ENCODE measurements at places on chromosomes 7 and 10. TPM values are rescaled to one million over a fixed set of nuclear protein-coding genes. Genes with fewer than 3 reads are reported as not detected.

Gene PRSS37
- not detected for polyA plus RNA-seq

Gene IGFBP1
- polyA plus RNA-seq: not detected

Gene CTAGE6
- not detected for polyA plus RNA-seq

Gene IDI2
- polyA plus RNA-seq: not detected

Gene OR9A2
- polyA plus RNA-seq: not detected

Gene RBP4
- polyA plus RNA-seq: not detected

Gene MYO1G
- polyA plus RNA-seq: 167 TPM

Gene SYT15B
- polyA plus RNA-seq: not detected

Gene SFRP4
- not detected for polyA plus RNA-seq

Gene IFIT2
- 13.6 TPM for polyA plus RNA-seq

Gene GRM8
- polyA plus RNA-seq: not detected

Gene CD36
- 0.69 TPM for polyA plus RNA-seq

Gene NRCAM
- 0.49 TPM for polyA plus RNA-seq

Gene TUBB8
- 0.59 TPM for polyA plus RNA-seq

Gene ANKRD61
- 0.24 TPM for polyA plus RNA-seq

Gene TMEM236
- polyA plus RNA-seq: not detected

Gene C7orf33
- polyA plus RNA-seq: not detected

Gene ADCY1
- 0.18 TPM for polyA plus RNA-seq

Gene GTF2IRD2
- 12.6 TPM for polyA plus RNA-seq

Gene OPALIN
- not detected for polyA plus RNA-seq

Gene PHKG1
- not detected for polyA plus RNA-seq

Gene PRTFDC1
- not detected for polyA plus RNA-seq

Gene ANKRD1
- not detected for polyA plus RNA-seq

Gene MOGAT3
- polyA plus RNA-seq: not detected

Gene PCGF6
- polyA plus RNA-seq: 9.1 TPM

Gene CACUL1
- 23.9 TPM for polyA plus RNA-seq

Gene LIPN
- 0.31 TPM for polyA plus RNA-seq

Gene GIMAP2
- 11.9 TPM for polyA plus RNA-seq

Gene RHOBTB1
- 0.16 TPM for polyA plus RNA-seq

Gene KCNIP2
- polyA plus RNA-seq: 14.5 TPM

Gene LRRC17
- not detected for polyA plus RNA-seq

Gene TRIL
- not detected for polyA plus RNA-seq

Gene FGFR2
- polyA plus RNA-seq: not detected

Gene NRP1
- not detected for polyA plus RNA-seq

Gene LRIT2
- not detected for polyA plus RNA-seq

Gene MKX
- polyA plus RNA-seq: not detected

Gene PNLIPRP1
- not detected for polyA plus RNA-seq

Gene HABP2
- polyA plus RNA-seq: not detected

Gene ASB10
- polyA plus RNA-seq: not detected

Gene MLLT10
- 8.7 TPM for polyA plus RNA-seq

Gene GSTO1
- 101 TPM for polyA plus RNA-seq

Gene MRPS33
- 59.7 TPM for polyA plus RNA-seq

Gene MBL2
- polyA plus RNA-seq: not detected
